ENCODE measurements at places on chromosomes 3 and 15.

GRCh38 chr3:108518895-108519294 is 8.5 kb upstream of the MYH15 start:
- no peak for DNase-seq

GRCh38 chr3:184496933-184497332 is 64.7 kb upstream of the EPHB3 start:
- DNase-seq: no peak

- DNase-seq: no peak
Observed at GRCh38 chr3:71684757-71685386, 40.3 kb downstream of the EIF4E3 start.

DNA sequence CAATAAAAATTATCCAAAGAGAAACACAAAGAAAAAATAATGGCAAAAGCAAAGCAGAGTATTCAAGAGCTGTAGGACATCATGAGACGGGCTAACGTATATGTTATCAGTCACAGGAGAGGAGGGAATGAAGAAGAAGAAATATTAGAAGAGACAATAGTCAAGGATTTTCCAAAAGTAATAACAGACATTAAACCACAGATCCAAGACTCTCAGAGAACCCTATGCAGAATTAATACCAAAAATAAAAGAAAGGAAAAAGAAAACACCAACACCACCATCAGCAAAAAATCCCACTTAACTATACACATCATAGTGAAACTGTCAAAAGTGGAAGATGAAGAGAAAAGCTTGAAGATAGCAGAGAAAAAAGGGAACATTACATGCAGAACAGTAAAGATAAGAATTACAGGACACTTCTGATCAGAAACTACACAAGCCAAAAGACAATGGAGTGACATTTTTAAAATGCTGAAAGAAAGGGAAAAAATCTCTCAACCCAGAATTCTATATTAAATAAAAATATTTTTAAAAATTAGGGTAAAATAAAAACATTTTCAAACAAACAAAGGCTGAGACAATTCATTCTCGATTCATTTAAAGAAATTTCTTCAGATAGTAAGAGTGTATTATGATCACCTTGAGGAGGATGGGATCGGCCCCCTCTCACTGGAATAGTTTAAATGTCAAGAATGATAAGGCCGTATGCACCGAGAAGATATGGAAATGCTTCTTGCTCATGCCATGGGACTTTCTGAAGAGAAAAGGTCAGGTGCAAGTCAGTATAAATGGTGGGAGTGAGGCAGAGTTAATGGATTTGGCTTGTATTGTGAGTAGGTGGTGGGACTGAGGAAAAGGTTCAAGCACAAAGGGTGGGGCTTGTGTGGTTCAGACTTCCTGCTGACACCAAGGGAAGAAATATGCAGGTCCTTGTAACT is 28.5 kb downstream of the TM2D3 start:
- no peak for DNase-seq

GRCh38 chr3:79249701-79250100 is 518.1 kb downstream of the ROBO1 start:
- DNase-seq: no peak

DNA sequence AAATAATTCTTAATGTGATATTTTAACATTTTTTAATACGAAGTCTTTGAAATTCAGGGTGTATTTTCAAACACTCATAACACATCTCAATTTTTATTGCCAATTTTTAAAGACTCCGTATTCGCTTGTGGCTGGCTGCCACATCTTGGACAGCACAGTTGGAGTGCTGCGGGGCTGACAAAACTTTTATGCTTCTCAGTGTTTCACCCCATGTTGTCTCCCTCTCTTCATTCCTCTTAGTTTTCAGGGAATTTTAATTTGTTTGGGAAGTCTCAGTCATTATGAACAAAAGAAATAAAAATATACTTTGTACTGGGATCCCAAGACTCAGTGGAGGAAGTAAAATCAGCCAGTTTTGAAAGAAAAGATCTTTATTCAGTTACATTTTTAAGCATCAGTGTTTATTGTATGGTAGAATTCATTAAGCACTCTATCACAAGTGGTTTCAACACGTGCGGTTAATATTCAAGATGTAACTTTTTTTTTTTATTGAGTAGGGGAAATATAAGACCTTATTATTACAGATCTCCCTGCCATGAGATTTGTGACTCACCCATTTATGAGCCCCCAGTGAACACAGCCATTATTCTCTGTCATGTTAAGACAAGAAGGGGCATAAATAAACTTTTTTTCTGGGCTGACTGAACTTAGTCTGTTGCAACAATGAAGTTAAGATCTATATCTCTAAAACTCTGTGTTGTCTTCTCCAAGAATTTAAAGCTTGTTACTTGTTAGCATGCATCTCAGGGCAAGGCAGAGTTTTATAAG is 26.8 kb downstream of the KAT2B start:
- DNase-seq: no peak

GRCh38 chr3:50503504-50504342 is at the start of gene CACNA2D2:
TSS of gene CACNA2D2 (minus strand) at chr3:50503634. CDS start at chr3:50503423, 211 bp downstream.
- DNase-seq: peak; percentile 67

DNA sequence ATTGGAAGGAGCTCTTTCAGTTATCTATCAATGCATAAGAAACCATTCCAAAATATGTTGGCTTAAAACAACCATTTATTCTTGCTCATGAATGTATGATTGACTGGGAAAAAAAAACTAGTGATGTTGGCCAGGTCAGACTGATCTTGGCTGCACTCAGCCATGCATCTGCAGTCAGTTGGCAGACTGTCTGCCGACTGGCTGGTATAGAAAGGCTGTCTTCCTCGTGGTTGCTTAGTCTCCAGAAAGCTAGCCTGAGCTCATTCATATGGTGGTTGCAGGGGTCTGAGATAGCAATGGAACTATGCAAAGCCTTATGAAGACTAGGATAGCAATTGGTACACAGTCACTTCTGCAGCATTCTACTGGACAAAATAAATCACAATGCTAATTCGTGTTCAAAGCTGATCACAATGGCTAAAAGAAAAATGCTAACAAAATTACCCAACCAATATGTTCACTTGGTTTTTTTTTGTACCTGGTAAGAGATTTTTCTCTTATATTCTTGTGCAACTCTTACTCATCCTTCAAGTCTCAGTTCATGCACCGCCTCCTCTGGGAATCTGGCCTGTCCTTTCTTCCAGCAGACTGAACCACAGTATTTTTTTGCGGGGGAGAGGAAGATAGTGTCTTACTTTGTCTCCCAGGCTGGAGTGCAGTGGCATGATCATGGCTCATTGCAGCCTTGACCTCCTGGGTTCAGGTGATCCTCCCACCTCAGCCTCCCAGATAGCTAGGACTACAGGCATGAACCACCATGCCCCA is 126.8 kb downstream of the KCNAB1 start:
- no peak for DNase-seq

Data from stimulated activated CD8-positive, alpha-beta memory T cell treated with anti-CD3 and anti-CD28 coated beads, Interleukin-7, amount 100 ng/mL, for 4 hours (primary cell).